ENCODE measurements at places on chromosomes 1 and 21. TPM values are rescaled to one million over a fixed set of nuclear protein-coding genes. Genes with fewer than 3 reads are reported as not detected.

DNA sequence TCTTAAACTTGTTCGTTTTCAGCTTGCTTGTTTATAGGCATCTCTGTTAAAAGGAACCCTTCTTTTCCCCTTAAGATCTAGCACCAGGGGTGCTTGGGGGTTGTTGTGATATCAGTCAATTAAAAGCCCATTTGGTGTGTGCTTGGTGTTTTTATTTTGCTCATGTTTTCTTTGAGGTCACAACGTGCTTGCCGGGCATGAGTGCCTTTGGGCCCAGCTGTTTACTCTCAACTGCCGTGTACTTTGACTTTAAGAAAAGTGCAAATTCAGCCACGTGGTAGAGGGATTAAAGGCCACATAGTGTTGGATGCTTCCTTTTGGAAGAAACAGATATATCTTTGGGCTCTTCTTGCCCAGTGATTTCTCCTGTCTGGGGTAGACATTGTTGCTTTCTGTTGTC is 10.5 kb downstream of the ARID1A start:
- peak; percentile 76 for DNase-seq

DNA sequence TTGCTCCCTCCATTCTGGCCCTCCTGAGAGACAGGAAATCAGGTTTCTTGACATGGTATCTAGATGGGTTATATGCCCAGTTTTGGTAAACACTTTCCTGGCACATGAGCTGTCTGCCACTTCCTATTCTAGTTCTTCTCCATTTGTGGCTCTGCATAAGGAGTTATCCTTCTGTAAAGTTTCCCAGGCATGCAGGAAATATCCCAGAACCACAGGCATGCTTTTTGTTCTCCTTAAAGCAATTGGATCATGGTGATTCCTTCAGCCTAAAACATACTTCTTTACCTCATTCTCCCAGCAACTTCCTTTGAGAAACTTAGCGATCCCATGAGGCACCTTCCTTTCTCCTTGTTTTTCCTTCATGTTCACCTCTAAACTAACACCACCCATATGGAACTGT is 199.8 kb downstream of the CRB1 start:
- DNase-seq: no peak

DNA sequence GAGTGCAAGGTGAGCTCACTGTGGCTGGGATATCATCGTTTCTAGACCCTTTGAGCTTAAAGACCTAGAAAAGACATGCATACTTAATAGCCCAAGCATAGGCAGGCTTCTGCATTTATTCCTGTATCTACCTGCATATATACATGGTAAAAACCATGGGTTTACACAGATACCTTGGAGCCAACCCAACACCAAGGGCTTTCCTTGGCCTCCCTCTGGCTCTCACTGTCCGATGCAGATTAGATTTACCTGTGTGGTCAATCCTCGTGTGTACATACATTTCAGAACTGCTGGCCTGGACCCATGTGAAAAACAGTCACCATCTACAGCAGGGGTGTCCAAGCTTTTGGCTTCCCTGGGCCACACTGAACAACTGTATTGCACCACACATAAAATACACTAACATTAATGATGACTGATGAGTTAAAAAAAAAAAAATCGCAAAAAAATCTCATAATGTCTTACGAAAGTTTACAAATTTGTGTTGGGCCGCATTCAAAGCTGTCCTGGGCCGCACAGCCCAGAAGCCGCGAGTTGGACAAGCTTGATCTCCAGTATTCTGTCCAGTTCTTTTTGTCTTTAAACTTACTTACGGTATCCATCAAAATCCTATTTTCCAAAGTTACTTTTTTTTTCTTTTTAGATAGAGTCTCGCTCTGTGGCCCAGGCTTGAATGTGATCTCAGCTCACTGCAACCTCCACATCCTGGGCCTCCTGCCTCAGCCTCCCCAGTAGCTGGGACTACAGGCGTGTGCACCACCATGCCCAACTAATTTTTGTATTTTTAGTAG is 43.5 kb downstream of the WDR4 start:
- no peak for DNase-seq

- DNase-seq: no peak
These were observed 21.5 kb upstream of the GPR37L1 start for GRCh38 chr1:202101184-202101583.

DNA sequence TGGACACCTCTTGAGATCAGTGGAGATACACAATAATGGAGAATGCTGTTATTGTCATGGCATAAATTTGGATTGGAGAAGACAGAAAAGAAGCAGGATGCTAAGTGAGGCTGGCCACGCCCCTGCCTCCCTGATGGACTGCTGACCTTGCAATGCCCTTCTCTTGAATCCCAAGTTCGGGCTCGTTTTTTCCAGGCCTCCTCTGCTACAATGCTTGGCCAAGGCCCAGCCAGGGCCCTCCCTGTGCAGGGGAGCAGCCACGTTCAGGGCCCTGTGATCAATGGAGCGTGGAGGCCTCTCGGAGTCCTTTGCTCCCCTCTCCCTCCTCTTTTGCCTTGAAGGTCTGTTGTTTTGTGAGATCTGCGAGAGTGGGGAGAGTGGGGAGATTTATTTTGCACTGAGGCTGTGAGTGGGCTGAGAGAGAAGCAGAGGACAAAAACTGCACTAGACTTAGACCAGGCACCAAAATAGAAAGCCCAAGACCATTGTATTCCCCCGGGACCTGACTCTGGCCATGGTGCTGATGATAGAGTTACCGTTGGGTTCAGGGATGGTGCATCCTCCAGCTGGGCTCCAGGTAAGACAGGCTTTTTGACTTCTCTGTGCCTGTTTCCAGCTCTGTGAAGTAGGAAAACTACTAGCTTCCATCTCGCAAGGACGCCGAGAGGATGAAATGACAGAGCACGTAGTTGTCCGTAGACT is 268.6 kb downstream of the KAZN start:
- no peak for DNase-seq

DNA sequence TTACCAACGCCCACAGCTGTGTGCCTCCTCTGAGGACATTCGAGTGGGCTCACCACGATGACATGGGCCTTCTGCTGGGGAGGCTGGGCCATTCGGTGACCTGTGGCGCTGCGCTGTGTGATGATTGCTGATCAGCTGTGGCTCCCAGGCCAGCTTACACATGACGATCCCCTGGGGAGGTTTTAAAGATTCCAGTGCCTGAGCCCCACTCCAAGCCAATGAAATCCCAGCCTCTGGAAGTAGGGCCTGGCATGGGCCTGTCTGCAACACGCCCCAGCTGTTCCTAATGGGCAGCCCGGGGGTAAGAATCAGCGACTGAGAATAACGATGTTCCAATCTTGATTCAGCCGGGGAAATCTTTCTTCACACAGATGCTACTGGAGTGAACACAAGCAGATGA is 153.7 kb downstream of the KCNJ6 start:
- DNase-seq: no peak

ZBTB21 gene
- 4.2 TPM for total RNA-seq

GRIK1 gene
- total RNA-seq: 0.18 TPM

GRCh38 chr1:113259988-113260387 is 130.3 kb upstream of the MAGI3 start:
- DNase-seq: no peak

C8A gene
- 302 TPM for total RNA-seq

GRCh38 chr1:39689635-39690034 is 1.6 kb downstream of the HPCAL4 start:
- no peak for DNase-seq

DNA sequence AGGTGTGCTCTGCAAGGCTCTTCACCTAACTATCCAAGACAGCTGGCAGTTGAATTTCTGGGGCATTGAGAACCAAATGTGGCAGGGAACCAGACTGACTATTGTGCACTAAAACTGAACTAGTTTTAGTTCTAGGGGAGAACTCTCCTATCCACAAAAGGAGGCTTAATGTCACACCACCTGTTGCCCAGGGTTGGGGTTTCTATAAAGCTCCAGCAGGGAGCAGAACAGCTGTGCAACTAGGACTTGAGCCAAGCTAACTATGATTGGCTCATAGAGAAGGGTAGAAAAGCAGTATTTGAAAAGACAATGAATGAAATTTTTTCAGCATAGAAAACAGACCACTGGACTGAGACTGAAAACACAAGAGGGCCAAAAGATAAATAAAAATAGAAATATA is 53.3 kb upstream of the FGGY start:
- DNase-seq: no peak

- no peak for DNase-seq
These were observed 64.2 kb downstream of the HLX start for GRCh38 chr1:220943319-220943996.

- DNase-seq: no peak
These were observed 62.8 kb downstream of the XCL2 start for GRCh38 chr1:168480997-168481396.

ARHGEF19 gene
- total RNA-seq: 1.9 TPM

GRCh38 chr1:221620437-221621384 is 121.2 kb downstream of the DUSP10 start:
- peak; percentile 79 for DNase-seq

RNF186 gene
- total RNA-seq: 0.60 TPM

DNA sequence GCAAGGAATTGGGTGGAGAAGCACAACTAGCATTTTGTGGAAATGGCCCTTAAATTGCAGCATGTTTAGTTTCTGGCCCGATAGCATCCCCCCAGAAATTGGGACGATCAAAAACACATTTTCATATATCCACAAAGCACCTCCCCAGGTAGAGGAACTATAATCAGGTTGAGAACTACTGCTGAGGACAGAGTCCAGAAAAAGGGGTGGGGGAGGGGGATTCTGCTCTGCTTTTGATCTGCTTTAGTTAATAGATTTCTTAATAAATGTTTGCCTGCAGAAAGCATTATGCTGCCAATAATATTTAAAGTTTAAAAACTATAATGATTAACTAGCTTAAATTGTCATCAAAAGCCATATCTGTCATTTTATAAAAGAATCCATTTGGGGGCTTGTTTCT is 14.4 kb upstream of the DYNLT5 start:
- DNase-seq: no peak

DNA sequence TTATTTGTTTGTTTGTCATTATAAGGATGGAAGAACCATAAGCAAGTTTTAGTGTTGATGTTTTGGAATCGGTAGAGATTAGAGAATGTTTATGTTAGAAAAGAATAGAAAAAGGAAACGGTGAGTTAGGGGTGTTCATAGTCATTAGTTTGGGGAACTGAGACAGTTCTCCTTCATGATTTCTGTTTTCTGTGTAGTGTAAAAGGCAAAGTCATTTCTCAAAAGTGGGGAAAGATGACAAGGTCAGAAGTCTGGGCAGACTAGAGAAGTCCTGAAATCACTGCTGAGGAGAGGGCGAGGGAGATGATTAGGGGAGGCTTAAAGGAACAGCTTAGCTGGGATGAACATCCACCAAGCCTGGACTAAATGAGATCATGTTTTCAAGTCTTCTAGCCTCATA is 498.9 kb downstream of the TTLL7 start:
- DNase-seq: no peak

SDHB gene
- total RNA-seq: 140 TPM

- no peak for DNase-seq
These were observed 33.5 kb downstream of the SCAF4 start for GRCh38 chr21:31698461-31698860.

DNA sequence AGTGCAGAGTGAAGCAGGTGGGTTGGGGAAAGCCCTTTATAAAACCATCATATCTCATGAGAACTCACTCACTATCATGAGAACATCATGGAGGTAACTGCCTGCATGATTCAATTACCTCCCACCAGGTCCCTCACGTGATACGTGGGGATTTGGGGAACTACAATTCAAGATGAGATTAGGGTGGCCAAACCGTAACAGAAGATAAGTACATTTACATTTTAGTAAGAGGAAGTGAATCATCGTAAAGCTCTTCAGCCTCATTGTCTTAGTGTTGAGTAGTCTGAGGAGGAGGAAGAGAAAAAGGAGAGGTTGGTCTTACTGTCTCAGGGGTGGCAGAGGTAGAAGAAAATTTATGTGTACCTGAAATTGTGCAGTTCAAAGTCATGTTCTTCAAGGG is 1053.4 kb upstream of the ADGRL4 start:
- DNase-seq: no peak

DNA sequence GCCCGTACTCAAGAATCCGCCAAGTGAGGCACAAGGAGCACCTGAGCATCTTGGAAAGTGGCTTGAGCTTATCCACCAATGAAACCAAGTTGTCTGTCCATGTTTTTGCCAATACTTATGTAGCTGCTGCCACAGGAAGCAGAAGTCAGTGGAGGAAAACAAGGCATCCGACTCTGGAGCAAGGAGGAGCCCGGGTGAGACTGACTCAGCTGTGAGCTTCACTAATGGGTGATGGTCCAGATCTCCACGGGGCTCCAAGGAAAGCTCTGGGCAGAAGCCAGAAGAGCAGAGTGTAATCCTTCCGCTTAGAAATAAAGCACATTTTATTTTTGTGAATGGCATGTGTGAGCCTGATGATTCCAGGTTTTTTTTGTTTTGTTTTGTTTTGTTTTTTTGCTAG is 12.3 kb upstream of the SSR2 start:
- DNase-seq: no peak

- DNase-seq: no peak
These were observed 37.2 kb upstream of the AGO1 start for GRCh38 chr1:35845766-35846165.

DNA sequence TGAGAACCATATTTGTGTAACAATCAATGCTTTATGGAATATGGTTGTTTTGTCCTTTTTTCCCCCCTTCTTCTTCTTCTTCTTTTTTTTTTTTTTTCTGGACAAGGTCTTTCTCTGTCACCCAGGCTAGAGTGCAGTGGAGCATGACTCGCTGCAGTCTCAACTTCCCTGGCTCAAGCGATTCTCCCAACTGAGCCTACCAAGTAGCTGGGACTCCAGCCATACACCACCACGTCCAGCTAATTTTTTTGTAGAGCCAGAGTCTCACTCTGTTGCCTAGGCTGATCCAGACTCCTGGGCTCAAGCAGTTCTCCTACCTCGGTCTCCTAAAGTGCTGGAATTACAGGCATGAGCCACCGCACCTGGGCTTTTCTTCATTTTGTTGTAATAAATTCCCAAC is 86.7 kb downstream of the FMN2 start:
- DNase-seq: no peak

GRCh38 chr1:151958959-151959358 is 34.7 kb downstream of the S100A10 start:
- no peak for DNase-seq

DNA sequence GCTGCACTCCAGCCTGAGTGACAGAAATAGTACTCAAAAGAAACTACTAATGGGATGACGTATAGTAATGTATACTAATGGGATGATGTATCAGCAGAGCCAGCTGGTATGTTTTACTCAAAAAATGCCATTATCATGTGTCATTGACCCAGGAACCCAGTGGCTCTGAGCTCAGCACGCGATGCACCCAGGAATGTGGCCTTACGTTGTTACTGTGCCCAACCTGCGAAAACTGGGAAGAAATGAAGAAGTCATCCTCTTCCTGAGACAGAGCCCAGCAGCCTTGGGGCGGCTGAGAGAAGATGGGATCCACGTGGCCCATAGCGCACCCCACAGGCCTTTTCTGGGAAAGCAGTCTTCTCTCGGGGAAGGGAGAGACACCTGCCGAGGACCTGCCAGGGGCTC is 8.8 kb downstream of the UBE2J2 start:
- DNase-seq: no peak

DNA sequence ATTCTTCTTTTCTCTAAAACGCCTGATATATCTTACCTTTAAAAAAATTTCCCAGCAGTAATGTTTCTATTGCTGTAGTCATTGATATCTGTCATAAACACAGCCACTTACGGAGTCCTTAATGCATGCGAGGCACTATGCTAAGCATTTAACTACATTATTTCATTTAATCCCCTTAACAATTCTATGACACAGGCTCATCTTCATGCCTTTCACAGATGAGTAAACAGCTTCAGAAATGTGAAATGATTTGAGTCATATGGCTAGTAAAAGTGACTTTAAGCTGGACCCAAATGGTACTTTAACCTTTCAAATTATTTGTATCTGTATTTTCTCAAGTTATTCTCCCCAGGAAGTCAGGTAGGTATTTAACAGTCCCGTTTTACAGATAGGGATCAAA is 125.1 kb upstream of the FGGY start:
- DNase-seq: no peak

GRCh38 chr1:159197561-159198557 is 6.8 kb upstream of the ACKR1 start:
- peak; percentile 58 for DNase-seq

All from left lobe of liver (tissue), 2 donors.